NCI-H748 treated with DMSO at 0.1 percent for 48 hours (cell line): ENCODE measurements at places on chromosomes 5 and 9.
A peak's percentile ranks its signal among the peaks of the same experiment; 100 is the strongest.

GRCh38 chr9:2362150-2362549 lies 259.4 kb upstream of the VLDLR start:
- no peak for DNase-seq

DNA sequence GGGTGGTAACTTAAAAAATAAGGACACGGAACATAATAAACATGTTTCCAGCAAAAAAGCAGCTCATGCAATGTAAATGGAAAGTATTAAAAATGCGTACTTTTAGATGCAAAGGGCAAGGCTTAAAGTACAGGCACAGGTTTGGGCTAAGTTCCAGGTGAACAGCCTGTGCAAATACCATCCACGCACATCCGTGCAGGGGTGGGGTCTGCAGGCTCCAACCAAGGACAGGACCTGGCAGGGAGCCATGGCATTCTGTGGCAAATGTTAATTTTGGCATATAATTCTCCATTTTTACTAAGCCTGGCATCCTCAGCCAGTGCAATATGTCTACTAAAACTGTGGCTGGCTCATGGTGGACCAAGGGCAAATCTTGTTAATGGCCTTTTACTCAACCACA lies 365.8 kb upstream of the DAP start:
- DNase-seq, result no peak

- no peak for DNase-seq
These were observed 32.7 kb upstream of the ARAP3 start for GRCh38 chr5:141714542-141715310.

DNA sequence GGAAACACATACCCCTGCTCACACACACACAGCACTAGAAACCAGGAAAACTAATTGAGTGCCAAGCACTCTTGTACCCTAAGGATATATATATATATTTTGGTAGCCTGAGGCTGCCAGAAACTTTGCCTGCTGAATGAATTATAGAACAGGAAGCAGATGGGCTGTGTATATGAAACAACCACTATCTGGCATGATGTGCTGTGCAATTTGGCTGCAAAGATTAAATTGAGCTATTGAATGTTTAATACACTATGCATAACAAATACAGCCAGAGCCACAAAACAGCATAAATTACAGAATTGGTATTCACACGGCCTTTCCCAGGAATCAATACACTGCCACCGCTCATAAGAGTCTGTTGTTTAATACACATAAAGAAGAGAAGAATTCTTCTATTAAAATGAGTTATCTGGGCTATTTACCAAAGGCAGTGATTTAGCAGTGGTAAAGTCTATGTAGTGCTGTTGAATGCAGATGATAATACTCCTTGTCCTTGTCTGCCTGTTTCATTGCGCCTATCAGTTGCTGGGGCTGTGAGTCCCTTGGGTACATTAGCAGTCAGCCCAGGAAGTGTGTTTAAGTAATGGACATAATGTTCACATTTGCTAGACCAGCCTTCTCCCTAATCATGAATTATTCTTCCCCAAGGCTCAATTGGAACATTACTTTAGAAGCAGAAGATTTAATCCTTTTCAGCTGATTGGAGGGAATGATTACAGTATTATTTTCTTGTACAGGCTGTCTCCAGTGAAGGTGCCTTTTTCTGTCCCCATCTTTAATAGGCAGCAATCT lies 294.3 kb downstream of the TLE1 start:
- no peak for DNase-seq

DNA sequence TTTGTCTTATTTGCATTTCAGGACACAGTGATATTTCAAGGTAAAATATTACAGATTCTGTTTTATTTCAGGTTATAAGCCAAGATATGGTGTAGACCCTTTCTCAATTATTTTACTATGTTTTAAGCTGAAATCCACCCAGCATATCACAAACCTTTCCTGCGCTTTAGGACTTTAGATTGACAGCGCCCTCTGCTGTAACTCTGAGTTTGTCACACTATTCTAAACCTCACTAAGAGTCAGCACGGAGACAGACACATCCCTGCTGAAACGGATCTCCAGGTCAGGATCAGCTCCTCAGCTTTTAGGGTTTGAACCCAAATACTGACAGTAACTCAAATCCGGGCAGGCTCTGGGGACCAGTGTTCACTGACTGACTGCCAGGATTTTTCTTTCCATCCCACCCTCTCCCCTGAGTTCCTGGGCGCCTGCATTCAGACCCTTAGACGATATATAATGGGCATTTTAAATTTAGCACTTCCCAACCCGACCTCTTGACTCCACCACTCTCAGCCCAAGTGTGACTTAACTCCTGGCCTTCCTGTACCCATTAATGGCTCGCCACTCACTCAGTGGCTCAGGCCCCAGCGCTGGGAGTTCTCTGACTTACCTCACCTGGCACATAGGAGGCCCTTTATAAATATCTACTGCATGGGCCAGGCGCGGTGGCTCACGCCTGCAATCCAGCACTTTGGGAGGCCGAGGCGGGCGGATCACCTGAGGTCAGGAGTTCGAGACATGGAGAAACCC lies 33.5 kb downstream of the TLX3 start:
- DNase-seq, result peak; percentile 63

DNA sequence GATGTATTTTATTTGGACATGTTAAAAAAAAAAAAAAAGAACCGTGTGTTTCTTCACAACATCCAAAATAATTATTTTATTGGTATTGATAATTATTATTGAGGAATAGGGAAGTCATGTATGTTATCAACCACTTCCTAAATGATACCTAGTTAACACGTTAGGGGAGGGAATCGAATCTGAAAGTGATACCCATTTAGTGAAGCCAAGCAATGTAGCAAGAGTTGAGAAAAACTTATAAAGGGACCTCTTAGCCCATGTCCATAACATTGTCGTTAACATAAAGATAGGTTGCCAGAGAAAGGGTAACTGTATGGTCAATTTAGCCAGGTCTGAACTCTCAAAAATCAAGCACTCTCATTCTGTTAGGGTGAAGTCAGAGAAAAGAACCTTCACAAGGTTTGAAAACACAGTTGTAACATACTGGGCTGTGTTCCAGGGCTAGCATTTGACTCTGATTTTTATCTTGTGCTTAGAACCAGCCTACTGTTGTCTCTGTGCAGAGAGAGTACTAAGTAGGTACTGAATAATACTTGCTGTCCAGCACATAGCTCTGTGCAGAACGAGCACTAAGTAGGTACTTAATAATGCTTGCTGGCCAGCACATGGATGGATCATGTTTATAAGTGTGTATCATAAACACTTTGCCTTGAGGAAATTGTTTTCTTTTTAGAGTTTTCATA lies 60.4 kb downstream of the GHR start:
- DNase-seq, result no peak
